Heart left ventricle (tissue), 16 donors: ENCODE measurements at places on chromosomes 2 and 18. TPM values are rescaled to one million over a fixed set of nuclear protein-coding genes. Genes with fewer than 3 reads are reported as not detected.

The SP140 gene
- total RNA-seq = 0.56 TPM

The FNDC4 gene
- total RNA-seq = 4.6 TPM

DNA sequence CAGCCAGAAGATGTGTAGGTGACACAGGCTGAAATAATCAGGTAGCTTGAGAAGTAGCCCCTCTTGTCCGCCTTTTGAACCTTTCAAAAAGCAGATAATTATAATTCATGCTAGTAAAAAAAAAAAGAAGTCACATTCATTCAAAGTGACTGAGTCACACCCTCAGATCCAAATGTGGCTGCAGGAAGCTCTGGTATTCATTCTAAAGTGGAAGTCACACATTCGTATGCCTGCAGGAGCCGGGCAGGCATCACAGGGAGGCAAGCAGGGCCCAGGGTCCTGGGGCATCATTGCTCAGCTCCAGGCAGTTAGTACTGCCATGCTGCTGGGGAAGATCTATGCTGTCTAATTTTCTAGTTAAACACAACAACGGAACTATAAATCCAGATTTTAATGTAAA is 21.7 kb upstream of the RAB11FIP5 start:
- no peak overlapping the region for H3K4me3 ChIP-seq
- no peaks in the 10 kb centered on the region for H3K27me3 ChIP-seq
- H3K36me3 ChIP-seq = no peaks in the 10 kb centered on the region

GRCh38 chr2:220356076-220356475 is 728.6 kb downstream of the SLC4A3 start:
- H3K4me3 ChIP-seq = no peak overlapping the region
- H3K27me3 ChIP-seq = no peaks in the 10 kb centered on the region
- DNase-seq = no peak
- H3K36me3 ChIP-seq = no peaks in the 10 kb centered on the region
- no peaks in the 10 kb centered on the region for H3K4me1 ChIP-seq

DNA sequence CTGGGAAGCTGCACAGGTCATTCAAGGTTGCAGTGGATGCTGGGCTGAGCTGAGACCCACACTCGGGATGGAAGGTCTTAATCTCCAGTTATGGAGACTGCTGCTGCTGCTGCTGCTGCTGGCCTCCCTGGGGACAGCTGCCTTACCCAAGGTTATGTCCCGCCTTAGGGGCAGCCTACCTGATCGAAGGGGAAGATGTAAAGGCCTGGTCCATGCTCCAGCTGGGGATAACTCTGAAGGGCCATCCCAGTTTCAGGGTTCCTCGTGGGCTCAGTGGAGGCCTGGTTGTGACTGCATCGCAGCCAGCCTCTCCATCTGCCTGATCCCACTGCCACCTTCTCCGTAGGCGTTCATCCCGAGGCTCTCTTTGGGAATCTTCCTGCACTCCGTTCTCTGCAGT is 33.0 kb downstream of the RHOB start:
- no peaks in the 10 kb centered on the region for H3K27me3 ChIP-seq
- no peak for DNase-seq
- H3K27ac ChIP-seq = no peak overlapping the region
- H3K4me3 ChIP-seq = no peak overlapping the region
- H3K36me3 ChIP-seq = no peaks in the 10 kb centered on the region
